ENCODE measurements at places on chromosomes 7 and 10. TPM values are rescaled to one million over a fixed set of nuclear protein-coding genes. Genes with fewer than 3 reads are reported as not detected.
A peak's percentile ranks its signal among the peaks of the same experiment; 100 is the strongest.

DNA sequence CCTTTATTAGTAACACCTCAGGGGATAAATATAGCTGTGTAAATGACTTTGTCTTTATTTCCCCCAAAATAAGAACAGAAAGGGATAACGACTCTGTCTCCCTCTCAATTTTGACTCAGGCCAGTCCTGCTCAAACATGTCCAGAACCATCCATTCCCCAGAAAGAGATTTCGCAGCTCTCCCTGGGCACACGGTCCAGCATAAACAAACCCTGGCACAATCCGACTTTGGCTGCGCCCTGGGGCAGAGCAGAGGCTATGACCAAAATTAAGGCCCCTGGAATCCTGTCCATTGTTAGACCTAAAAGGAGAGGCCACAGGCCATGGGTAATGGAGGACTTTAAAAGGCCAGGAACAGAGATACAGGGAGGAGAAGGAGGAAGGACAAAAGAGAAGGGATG lies 99.1 kb downstream of the PRPF18 start:
- no peaks in the 10 kb centered on the region for H3K4me1 ChIP-seq
- DNase-seq: no peak
- no peak overlapping the region for H3K27ac ChIP-seq
- H3K27me3 ChIP-seq: no peaks in the 10 kb centered on the region

DNA sequence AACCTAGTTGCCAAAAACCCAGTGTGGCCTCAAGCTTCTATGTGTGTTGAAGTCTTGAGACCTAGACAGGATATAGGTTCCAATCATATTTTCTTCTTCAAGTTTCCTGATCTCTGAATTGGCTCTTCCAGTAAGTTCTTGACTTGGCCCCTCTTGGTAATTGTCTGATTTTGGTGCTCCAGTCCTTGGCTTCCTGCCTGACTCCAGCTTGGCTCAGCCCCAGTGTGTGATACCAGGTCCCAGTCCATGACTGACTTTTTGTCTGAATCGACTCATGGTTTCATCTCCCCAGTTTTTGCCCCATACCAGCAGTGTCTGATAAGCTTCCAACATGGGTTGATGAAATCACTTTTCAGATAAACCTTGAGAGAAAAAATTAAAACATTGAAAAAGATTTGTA lies 72.3 kb downstream of the FAS start:
- H3K4me1 ChIP-seq: no peaks in the 10 kb centered on the region
- H3K27ac ChIP-seq: no peak overlapping the region
- no peaks in the 10 kb centered on the region for H3K27me3 ChIP-seq
- no peaks in the 10 kb centered on the region for H3K36me3 ChIP-seq

DNA sequence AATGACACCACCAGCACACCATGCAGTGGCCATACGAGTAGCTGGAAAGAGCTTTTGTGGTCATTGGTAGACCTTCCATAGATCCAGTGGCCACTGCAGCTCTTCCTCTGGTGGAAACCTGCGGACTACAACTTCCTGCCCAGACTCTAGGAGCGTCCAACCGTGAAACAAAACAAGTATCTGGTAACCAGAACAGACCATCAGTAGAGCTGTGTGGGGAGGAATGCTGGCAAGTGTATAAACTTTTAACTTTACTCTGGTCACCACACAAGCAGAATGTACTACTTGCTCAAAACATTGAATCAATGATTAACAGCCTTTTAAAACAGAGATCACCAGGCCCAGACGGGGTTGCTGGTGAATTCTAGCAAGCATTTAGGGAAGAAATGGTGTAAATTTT lies 154.7 kb upstream of the DGKB start:
- H3K36me3 ChIP-seq: no peaks in the 10 kb centered on the region
- H3K4me1 ChIP-seq: no peaks in the 10 kb centered on the region
- no peak overlapping the region for H3K4me3 ChIP-seq
- no peak for DNase-seq

- no peak overlapping the region for H3K4me3 ChIP-seq
- no peaks in the 10 kb centered on the region for H3K4me1 ChIP-seq
- DNase-seq: no peak
- no peaks in the 10 kb centered on the region for H3K36me3 ChIP-seq
- H3K27ac ChIP-seq: no peak overlapping the region
Measured at GRCh38 chr10:69901022-69901421, 99.3 kb downstream of the COL13A1 start.

- H3K27ac ChIP-seq: no peak overlapping the region
- no peak overlapping the region for H3K4me3 ChIP-seq
- H3K4me1 ChIP-seq: no peaks in the 10 kb centered on the region
- no peak for DNase-seq
Measured at GRCh38 chr10:111856631-111857030, 326.9 kb downstream of the GPAM start.

DNA sequence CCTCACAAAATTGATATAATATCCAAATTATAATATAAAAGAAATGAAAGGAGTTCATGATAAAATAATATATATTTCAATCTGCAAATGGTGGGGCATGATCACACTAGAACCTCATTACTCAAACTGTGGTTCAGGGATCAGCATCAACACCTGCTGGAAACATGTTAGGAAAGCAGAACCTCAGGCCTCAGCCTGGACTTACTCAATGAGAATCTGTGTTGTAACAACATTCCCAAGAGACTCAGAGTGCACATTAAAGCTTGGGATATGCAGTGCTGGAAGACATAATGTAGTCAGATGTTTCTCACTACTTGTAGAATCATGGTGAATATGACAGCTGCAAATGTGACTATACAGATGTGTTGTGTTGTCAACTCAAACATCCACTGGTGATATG lies 81.7 kb upstream of the ITPRID1 start:
- no peaks in the 10 kb centered on the region for H3K4me1 ChIP-seq
- no peak for DNase-seq
- no peaks in the 10 kb centered on the region for H3K27me3 ChIP-seq
- H3K27ac ChIP-seq: no peak overlapping the region

DNA sequence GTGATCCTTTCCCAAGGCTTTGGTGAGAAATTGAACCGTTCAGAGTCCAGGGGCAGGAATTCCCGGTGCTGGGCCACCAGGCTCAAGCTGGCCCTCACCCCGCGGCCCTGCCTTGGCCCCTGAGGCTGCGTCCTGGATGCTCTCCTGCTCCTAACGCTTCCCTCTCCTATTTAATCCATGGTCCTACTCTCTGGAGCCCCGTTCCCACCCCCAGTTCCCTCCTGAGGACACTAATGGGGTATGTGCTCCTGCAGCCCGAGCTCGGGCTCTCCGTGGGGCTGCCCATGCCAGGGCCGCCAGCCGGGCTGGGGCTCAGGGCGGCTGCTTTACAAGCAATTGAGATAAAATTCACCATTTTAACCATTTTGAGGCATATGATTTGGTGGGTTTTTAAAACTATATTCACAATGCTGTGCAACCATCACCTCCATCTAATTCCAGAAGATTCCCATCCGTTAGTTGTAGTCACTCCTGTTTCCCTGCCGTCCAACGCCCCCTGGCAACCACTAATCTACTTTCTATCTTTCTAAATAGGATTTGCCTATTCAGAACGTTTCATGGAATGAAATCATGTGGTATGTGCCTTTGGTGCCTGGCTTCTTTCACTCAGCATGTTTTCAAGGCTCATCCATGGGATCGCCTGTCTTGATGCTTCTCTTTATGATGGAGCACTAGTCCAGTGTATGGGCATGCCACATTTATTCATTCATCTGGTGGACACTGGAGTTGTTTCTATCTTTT lies 33.0 kb downstream of the ADAMTS14 start:
- H3K36me3 ChIP-seq: no peaks in the 10 kb centered on the region
- no peaks in the 10 kb centered on the region for H3K4me1 ChIP-seq
- no peak for DNase-seq
- H3K27me3 ChIP-seq: no peaks in the 10 kb centered on the region

- H3K4me3 ChIP-seq: no peak overlapping the region
- H3K4me1 ChIP-seq: no peaks in the 10 kb centered on the region
- H3K36me3 ChIP-seq: no peaks in the 10 kb centered on the region
- H3K27me3 ChIP-seq: no peaks in the 10 kb centered on the region
- H3K27ac ChIP-seq: no peak overlapping the region
Measured at GRCh38 chr10:25907261-25907660, 26.8 kb upstream of the MYO3A start.

DNA sequence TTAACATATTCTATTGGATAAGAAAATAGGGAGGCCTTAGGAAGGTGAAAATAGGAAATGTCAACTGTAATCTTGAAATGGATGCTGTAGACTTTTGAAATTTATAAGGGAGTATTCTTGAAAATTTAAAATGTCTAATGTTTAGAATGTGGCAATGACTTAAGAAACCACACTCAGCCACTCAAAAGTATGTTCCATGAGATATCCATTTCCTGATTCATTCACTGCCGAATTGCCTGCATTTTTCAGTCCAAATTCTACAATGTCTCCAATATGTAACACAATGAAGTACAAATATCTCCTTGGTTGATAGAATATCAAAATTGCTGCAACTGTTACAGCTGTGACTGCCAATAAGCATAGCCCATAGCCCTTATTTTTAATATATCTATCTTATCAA lies 25.9 kb downstream of the PRKG1 start:
- no peak for DNase-seq
- no peaks in the 10 kb centered on the region for H3K27me3 ChIP-seq
- no peaks in the 10 kb centered on the region for H3K36me3 ChIP-seq
- H3K27ac ChIP-seq: no peak overlapping the region
- no peak overlapping the region for H3K4me3 ChIP-seq

DNA sequence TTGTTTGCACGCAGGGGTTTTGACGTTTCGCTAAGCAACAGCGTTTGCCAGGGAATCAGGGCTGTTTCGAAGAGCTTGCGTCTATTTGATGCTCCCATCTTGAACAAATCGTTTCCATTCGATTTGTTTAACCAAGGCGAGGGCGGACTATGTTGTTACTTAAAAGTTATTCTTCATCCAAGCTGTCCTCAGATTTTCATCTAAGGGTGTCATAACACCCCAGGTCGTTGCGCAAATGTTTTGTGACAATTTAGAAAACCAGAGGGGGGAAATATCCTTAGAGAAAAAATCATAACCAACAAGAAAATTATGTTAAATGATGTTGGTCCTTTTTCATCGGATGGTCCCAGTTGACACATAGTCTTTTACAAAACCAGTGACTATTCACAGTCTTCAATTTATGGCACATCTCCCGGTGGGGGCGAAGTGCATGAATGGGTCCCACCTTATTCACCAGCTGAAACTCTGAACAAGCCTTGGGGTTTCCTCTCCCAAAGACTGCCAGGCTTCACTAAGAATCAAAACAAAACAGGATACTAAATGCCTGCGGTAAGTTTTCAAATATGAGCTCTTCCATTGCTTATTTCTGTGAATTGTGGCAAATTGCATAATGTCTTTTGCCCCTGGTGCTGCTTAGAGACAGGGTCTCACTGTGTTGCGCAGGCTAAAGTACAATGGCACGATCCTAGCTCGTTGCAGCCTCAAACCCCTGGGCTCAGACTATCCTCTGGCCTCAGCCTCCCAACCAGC lies 109.9 kb downstream of the REEP3 start:
- DNase-seq: no peak
- H3K27ac ChIP-seq: peak overlapping the region; percentile 40
- peak overlapping the region; percentile 70 for H3K4me3 ChIP-seq
- H3K27me3 ChIP-seq: no peaks in the 10 kb centered on the region
- H3K36me3 ChIP-seq: no peaks in the 10 kb centered on the region

DNA sequence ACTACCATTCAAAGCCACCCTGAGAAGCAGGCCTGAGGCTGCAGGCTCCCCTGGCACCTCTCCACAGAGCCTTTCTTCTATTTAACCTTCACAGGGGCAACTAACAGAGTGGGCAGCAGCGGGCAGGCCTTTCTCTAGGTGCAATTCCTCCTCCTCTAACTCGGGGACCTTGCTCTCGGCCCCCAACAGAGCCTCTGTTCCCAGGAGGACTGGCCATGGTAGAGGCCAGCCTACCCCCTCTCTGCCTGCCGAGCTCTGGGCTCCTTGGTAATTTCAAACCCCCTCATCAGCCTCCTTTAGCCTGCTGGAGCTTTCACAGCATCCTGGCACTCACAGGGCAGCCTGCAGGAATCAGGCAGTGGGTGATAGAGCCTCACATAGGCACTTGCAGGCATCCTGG lies 920.8 kb upstream of the ZNF722 start:
- H3K4me1 ChIP-seq: no peaks in the 10 kb centered on the region
- DNase-seq: no peak
- no peak overlapping the region for H3K4me3 ChIP-seq
- H3K36me3 ChIP-seq: no peaks in the 10 kb centered on the region
- H3K27ac ChIP-seq: no peak overlapping the region

- H3K4me3 ChIP-seq: no peak overlapping the region
- H3K27ac ChIP-seq: no peak overlapping the region
- DNase-seq: no peak
- no peaks in the 10 kb centered on the region for H3K27me3 ChIP-seq
Measured at GRCh38 chr7:929311-929711, 25.2 kb downstream of the ADAP1 start.

GRCh38 chr7:121076350-121077164 lies 88.0 kb downstream of the CPED1 start:
- no peaks in the 10 kb centered on the region for H3K27me3 ChIP-seq
- no peak for DNase-seq
- H3K4me1 ChIP-seq: no peaks in the 10 kb centered on the region
- no peak overlapping the region for H3K27ac ChIP-seq
- no peak overlapping the region for H3K4me3 ChIP-seq

DNA sequence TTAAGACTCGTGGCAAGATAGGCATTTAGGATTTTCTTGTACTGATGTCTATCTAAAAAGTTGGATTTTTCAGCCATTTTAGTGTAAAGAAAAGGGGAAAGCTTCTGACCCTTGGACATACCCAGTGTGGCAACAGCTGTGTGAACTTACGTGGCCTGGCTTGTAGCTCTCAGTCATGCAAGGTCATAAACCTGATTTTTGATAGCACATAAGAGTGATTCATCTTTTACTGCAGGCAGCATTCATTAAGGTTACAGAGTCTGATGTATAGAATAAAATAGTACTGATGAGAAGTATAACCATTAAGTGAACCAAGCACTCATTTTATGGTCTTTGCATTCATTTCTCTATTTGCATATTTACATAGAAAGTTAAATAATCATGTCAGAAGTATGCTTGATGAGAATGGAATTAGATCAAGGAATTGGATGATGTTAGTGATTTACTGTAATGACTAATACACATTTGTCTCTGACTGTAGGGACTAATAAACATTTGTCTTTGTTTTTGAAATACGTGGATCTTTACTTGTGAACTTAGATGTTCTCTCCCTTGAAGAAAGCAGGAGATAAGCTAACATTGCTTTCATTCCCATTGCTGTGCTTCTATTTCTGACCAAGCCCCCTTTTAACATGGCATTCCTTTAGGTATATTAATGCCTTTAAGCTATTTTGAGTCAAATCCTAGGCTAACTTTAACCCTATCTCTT lies 88.2 kb downstream of the GSDME start:
- no peaks in the 10 kb centered on the region for H3K36me3 ChIP-seq
- no peaks in the 10 kb centered on the region for H3K27me3 ChIP-seq
- DNase-seq: no peak
- H3K4me3 ChIP-seq: no peak overlapping the region
- no peaks in the 10 kb centered on the region for H3K4me1 ChIP-seq

TSPAN15 gene
- 2.4 TPM for total RNA-seq

SYT15 gene
- 1.7 TPM for total RNA-seq

CREB5 gene
- not detected for total RNA-seq

LRIT1 gene
- not detected for total RNA-seq

GDF2 gene
- not detected for total RNA-seq
